ENCODE measurements at places on chromosomes 12 and 14.

GRCh38 chr12:130016194-130016593 is 112.4 kb upstream of the TMEM132D start:
- DNase-seq, result no peak

- no peak for DNase-seq
Measured at GRCh38 chr12:96255077-96255476, 60.9 kb downstream of the ELK3 start.

GRCh38 chr12:125357561-125357960 is 292.3 kb downstream of the AACS start:
- no peak for DNase-seq

GRCh38 chr14:54854181-54854580 is 48.4 kb downstream of the GCH1 start:
- DNase-seq, result no peak

GRCh38 chr14:55233591-55233990 is 37.6 kb upstream of the FBXO34 start:
- DNase-seq, result no peak

- DNase-seq, result no peak
Measured at GRCh38 chr14:65180725-65181025, 78.4 kb upstream of the MAX start.

- DNase-seq, result no peak
Measured at GRCh38 chr14:105399466-105399775, 1.1 kb downstream of the TEX22 start.

- DNase-seq, result no peak
Measured at GRCh38 chr14:88518592-88519512, 36.0 kb downstream of the PTPN21 start.
